ENCODE measurements at places on chromosomes 5 and 9.

DNA sequence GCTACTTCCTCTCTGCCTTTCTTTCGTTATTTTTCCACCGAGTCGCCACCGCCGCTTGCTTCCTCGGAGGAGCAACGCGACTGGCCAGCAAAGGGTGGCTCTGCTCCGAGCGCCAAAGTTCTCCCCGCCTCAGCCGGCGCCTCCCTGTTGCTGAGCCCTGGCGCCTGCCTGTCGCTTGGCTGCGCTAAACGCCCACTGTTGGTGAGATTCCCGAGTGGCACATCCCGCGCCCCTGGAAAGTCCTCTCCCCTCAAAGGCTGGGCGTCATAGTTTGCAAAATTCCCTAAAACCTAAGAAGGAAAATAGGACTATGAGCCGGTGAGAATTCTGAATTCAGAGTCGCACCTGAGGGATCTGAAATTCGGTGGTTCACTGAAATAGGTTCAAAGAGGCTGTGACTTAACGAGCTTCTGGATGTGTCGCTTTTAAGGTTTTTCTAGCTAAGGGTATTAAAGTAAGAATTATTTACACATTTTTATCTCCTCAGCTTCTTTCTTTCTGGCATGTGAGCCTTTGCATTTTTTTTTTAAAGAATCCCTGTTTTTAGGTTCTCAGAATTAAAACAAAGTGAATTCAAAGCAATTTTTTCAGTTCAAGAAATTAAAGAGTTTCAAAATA lies at the start of gene GRIN3A:
Gene GRIN3A, minus strand, starts transcription at position 82 of the 618 bp plus-strand sequence. CDS start 668 bp downstream, outside the sequence.
- DNase-seq: no peak

GRCh38 chr9:134559013-134559412 lies 82.6 kb upstream of the COL5A1 start:
- no peak for DNase-seq

DNA sequence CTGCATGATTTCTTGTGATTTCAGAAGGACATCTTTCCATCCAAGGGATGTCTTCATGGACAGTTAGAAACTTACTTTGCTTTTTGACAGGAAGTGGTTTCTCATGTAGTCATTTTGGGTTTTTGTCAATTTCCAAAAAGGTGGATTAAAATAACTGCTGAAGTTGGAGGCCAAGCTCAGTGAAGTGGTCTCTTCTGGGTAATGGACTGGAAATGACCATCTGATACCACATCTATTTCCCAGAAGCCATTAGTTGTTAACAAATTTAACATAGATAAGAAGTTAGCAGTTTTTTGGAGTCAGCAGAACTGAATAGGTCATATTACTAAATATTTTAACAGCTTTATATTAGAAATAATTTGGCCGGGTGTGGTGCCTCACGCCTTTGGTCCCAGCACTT lies 86.2 kb upstream of the MYO10 start:
- DNase-seq: no peak

DNA sequence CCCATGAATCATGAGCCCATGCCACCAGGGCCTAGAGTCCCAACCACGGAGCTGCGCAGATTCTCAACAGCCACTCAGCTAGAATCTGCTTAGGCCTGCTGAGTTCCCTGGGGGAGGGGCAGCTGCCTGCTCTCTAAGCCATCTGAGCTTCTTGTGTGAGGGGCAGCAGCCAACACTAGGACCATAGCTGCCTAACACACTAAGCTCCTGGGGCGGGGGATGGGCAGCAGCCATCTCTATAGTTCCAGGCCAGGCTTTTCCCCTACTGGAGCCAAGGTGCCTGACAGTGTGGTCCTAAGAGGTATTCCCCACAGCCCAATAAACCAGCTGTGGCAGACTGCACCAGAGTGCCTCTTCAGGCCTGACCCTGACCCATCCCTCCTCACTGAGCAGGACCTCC lies 255.9 kb upstream of the ACO1 start:
- no peak for DNase-seq

GRCh38 chr5:155193029-155193428 lies 179.5 kb downstream of the KIF4B start:
- no peak for DNase-seq

DNA sequence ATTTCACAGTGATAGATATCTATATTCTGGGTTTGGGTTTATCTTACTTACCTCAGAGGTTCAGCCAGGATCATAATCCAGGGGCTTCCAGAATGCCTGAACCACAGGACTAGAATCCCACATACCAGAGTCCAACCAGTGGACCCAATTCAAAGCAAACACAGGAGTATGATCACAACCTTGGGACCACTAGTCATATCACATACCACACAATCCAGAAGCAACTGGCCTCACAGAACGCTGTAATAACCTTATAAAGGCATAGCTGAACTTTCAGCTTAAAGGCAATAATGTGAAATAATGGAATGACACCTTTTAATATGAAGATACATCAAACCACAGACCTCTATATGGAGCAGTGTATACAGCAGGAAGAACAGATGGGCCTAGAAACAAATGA lies 25.3 kb downstream of the RAPGEF6 start:
- DNase-seq: no peak

DNA sequence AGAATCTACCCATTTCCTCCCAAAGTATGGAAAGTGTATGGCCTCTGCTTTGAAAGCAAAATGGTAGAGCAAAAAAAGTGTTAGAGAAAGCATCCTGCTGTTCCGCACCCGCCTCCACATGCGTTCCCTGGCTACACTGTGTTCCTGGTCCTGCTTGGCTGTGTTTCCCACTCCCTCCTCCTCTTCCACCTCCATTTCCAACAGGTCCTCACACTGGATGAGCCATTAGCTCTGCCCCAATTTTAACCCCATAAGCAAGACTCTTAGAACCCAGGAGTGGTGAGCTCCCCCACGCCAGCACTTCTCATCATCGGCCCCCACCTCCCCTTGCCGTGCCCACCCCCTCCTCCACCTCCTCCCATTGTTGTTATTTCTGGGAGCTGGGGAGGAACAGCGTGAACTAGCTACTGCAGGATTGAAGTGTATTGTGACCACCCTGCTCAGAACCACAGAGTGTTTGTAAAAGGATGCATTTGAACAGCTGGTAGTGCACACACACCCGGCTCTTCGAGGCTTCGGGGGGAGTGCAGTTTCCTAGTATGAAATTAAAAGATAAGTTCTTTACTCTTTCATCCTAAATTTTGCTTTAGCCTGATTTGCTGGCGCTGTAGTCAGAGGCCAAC lies 120.0 kb downstream of the PDZD2 start:
- DNase-seq: no peak

DNA sequence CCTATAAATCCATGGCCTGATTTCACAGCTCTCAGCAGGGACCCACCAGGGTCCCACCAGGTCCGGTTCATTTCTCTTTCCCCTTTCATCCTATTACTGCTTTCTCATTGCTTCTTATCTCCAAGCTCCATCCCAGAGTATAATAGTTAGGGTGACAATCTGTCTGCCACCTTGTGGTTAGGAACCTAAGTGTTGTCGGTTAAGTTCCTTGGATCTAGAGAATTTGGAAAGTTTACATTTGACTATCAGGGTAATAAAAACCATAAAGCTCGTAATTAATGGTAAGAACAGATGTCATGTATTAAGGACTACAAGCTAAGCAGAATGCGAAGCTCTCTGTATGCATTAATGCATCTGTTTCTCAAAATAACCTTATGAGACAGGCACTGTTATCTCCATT lies 259.1 kb downstream of the SH3GL2 start:
- DNase-seq: no peak

DNA sequence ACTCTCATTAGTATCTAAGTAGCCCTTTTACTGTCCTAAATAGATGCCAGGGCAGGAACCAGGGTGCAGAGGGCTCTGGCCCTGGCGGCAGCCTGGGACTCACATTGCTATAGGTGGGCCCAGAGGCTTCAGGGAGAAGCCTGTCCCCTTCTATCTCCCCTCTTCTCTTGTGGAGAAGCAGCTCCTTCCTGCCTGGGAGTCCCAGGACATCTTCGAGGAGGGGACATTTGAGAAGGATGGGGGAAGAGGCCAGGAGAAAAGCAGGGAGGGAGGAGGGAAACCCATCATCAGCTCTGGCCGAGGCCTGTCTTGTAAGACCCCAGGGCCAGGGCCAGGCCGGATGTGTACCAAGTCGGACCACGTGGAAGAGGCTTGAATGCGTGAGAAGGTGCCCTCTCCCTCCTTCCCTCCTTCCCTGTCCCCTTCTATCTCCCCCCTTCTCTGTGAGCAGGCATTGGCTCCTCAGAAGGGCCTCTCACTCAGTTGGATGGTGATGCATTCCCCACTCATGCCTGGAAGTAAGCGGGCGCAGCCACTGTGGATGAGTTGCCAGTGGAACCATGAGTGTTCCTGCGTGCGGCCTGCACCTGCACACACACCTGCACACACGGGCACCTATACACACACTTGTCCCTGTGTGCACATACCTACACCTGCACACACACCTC lies 20.7 kb upstream of the LPCAT1 start:
- DNase-seq: no peak

DNA sequence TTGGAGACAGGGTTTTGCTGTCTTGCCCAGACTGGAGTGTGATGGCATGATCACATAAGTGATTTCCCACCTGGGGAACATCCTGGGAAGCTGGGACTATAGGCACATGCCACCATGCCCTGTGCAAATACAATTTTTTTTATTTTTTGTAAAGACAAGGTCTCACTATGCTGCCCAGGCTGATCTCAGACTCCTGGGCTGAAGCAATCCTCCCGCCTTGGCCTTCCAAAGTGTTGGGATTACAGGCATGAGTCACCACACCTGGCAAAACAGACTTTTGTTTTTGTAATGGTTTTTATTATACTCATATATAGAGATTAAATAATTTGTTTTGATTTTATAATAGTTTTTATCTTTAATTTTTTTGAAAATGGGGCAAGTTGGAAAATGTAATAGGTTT lies 14.7 kb downstream of the DNAJC25 start:
- no peak for DNase-seq

DNA sequence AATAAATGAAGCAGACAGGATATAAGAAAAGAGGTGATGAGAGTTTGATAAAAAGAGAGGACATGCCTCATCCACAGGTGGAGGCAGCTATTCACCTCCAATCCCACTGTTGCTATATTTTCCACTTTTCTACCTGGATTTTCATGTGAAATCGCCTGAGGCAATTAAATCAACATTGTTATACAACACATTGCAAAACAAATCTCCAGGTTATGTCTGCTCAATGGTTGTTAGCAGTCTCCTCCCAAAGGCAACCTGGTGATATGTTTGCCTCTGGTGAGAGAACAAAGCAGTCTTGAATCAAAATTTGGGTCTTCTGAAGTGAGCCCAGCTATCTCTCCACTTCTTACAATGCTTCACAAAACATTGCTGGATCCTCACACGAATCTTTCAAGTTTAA lies 30.0 kb downstream of the NREP start:
- no peak for DNase-seq

All from stimulated activated CD8-positive, alpha-beta memory T cell treated with anti-CD3 and anti-CD28 coated beads, Interleukin-7, amount 100 ng/mL, for 1 hour (primary cell).